Transverse colon (tissue), 4 donors: ENCODE measurements at places on chromosomes 1 and 21.

DNA sequence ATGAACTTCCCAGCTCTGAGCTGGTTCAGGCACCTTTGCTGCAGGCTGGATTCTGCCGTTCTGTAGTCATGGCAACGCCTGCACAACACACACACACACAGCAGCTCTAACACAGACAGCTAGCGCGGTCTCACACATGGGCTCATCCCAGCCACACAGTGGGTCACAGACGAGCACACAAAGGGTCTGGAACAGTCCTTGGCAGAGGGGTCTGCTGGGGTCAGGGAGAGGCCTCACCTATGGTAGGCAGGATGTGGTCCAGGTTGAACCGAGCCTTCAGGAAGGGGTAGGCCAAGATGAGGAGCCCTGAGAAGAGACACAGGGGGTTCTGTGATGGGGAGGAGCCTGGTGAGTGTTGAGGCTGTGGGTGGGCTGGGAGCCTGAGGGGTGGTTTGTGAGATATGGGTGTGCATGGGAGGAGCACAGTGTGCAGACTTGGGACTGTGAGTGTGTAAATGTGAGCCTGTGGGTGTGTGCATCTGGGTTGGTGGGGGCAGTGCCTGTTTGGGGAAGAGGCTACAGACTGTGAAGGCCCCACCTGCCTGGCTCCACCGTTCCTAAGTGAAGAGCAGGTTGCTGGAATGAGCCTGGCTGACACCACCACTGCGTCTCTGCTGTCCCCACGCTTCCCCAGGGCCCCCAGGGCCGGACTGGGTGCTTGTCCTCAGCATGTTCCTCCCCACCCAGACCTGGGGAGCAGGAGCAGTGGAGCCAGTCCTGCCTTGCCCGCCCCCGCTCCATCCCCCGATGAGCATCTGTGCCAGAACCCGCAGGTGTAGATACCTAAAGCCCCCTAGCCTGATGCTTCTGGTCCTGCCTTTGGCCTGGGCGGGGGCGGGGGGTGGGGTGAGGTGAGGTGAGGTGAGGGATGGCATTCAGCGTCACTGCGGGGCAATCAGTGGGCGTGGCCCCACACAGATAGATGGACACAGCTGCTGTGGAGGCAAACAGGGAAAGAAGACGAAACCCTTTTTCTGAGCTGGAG lies 1.5 kb downstream of the KNCN start:
- H3K27me3 ChIP-seq: peaks cover 41% of the 10 kb centered on the region
- no peak overlapping the region for H3K4me3 ChIP-seq
- H3K27ac ChIP-seq: no peak overlapping the region
- H3K36me3 ChIP-seq: no peaks in the 10 kb centered on the region
- H3K4me1 ChIP-seq: peaks cover 9% of the 10 kb centered on the region

DNA sequence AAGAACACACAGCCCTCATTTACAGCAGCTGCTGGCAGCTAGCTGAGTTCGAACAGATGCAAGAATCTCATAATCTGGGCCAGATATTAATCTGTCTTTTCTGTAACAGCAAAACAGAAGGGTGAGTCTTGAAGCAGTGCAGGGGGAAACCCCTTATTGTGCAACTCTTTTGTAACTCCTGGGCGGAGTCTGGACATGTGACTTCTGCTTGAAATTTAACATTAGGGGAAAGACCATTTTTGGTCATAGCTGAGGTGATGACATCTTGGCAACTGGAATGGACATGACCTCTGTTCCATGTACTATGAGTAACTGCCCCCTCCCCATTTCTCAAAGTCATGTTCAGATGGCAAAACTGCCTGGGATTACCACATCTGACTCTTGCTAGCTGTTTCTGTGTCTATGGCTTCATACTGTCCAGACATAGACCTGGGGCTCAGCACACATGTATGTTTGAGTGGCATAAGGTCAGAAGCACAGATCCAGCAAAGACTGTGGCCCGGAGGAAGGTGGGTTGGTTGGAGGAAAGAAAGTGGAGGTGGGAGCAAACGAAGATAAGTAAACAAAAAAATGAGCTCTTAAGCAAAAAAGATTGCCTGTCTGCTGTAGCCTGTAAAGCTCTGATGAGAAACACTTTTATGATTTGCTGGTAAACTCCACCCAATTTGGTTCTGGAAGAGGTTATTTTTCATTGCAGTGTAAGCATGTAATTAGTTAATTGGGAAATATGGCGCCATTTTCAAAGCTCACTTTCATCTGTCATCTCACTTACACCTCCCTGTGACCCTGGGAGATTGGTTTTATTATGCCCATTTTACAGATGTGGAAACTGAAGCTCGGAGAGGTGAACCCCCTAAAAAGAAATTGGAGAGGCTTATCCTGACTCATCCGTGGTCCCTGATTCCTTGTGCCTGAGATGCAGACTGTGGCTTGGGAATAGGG lies 26.1 kb downstream of the ETS2 start:
- H3K4me1 ChIP-seq: peaks cover 4% of the 10 kb centered on the region
- H3K27me3 ChIP-seq: no peaks in the 10 kb centered on the region
- DNase-seq: peak; percentile 78
- H3K4me3 ChIP-seq: no peak overlapping the region

DNA sequence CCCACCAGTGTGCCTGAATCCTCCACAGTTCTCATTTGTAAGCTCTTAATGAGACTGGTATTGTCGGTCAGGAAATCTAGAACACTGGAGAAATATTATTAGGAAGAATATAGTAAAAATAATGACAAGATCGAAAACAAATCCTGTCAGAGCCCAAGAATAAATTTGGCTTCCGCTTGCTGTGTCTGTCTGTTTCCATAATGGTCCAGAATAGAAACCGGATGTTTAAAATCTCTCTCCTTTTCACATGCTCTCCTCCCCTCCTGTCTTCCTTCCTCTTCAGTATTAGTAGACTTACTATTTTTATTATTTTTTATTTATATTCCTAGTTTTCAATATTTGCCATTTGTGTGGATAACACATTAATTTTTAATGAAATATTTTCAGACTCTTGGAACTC lies 187.7 kb downstream of the SDCCAG8 start:
- DNase-seq: no peak
- H3K27ac ChIP-seq: no peak overlapping the region

GRCh38 chr1:65509912-65510680 lies 89.6 kb downstream of the LEPR start:
- H3K27me3 ChIP-seq: no peaks in the 10 kb centered on the region
- H3K4me1 ChIP-seq: no peaks in the 10 kb centered on the region
- H3K4me3 ChIP-seq: no peak overlapping the region
- no peaks in the 10 kb centered on the region for H3K36me3 ChIP-seq
- H3K27ac ChIP-seq: no peak overlapping the region
- DNase-seq: no peak

GRCh38 chr21:29376556-29376955 lies 77.8 kb downstream of the BACH1 start:
- H3K36me3 ChIP-seq: no peaks in the 10 kb centered on the region
- peak; percentile 42 for DNase-seq
- H3K27me3 ChIP-seq: no peaks in the 10 kb centered on the region
- H3K4me3 ChIP-seq: no peak overlapping the region
- no peak overlapping the region for H3K27ac ChIP-seq

- no peaks in the 10 kb centered on the region for H3K36me3 ChIP-seq
- H3K4me3 ChIP-seq: no peak overlapping the region
- no peak for DNase-seq
- H3K4me1 ChIP-seq: no peaks in the 10 kb centered on the region
- no peak overlapping the region for H3K27ac ChIP-seq
These were observed 298.4 kb downstream of the USP25 start for GRCh38 chr21:16028142-16028541.

GRCh38 chr1:176515310-176515709 lies 52.3 kb downstream of the PAPPA2 start:
- no peak for DNase-seq
- H3K27me3 ChIP-seq: no peaks in the 10 kb centered on the region
- H3K27ac ChIP-seq: no peak overlapping the region
- H3K36me3 ChIP-seq: no peaks in the 10 kb centered on the region

- no peaks in the 10 kb centered on the region for H3K4me1 ChIP-seq
- no peaks in the 10 kb centered on the region for H3K36me3 ChIP-seq
- no peak overlapping the region for H3K4me3 ChIP-seq
These were observed 817.9 kb downstream of the PLA2G4A start for GRCh38 chr1:187646536-187647107.

GRCh38 chr1:22204989-22205913 lies 62.4 kb upstream of the WNT4 start:
- no peak for DNase-seq
- H3K27ac ChIP-seq: no peak overlapping the region
- no peaks in the 10 kb centered on the region for H3K36me3 ChIP-seq
- peaks cover 40% of the 10 kb centered on the region for H3K27me3 ChIP-seq
- H3K4me3 ChIP-seq: no peak overlapping the region
- no peaks in the 10 kb centered on the region for H3K4me1 ChIP-seq

- H3K36me3 ChIP-seq: no peaks in the 10 kb centered on the region
- H3K4me3 ChIP-seq: no peak overlapping the region
These were observed 180.1 kb upstream of the PTBP2 start for GRCh38 chr1:96541491-96541890.

DNA sequence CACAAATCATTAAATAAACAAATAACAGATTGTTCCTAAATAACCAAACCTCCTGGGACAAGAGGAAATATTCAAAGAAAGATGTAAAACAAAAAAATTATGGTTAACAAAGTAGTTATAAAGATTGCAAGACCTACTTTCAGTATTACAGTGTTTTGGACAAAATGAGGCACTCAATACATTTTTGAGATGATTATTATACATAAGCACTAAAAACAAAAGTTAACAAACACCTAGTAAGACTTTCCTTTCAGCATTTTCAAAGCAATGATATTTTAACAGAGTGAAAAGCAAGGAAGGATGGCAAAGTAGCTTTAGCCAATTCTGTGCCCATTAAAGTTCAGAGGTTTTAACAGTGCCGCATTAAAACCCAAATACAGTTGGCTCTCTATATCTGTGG lies 17.2 kb downstream of the OMA1 start:
- no peak for DNase-seq
- no peaks in the 10 kb centered on the region for H3K4me1 ChIP-seq
- H3K36me3 ChIP-seq: no peaks in the 10 kb centered on the region
- no peak overlapping the region for H3K4me3 ChIP-seq
- no peak overlapping the region for H3K27ac ChIP-seq

GRCh38 chr1:12485231-12486058 lies 132.6 kb downstream of the DHRS3 start:
- no peak overlapping the region for H3K4me3 ChIP-seq
- DNase-seq: no peak
- peaks cover 32% of the 10 kb centered on the region for H3K4me1 ChIP-seq
- H3K27me3 ChIP-seq: no peaks in the 10 kb centered on the region
- no peaks in the 10 kb centered on the region for H3K36me3 ChIP-seq

GRCh38 chr1:43308635-43309404 lies 8.0 kb downstream of the TIE1 start:
- DNase-seq: no peak
- H3K4me1 ChIP-seq: peaks cover 24% of the 10 kb centered on the region
- H3K36me3 ChIP-seq: no peaks in the 10 kb centered on the region
- H3K4me3 ChIP-seq: no peak overlapping the region

- H3K27ac ChIP-seq: no peak overlapping the region
- H3K4me1 ChIP-seq: no peaks in the 10 kb centered on the region
- no peaks in the 10 kb centered on the region for H3K36me3 ChIP-seq
- DNase-seq: no peak
- no peak overlapping the region for H3K4me3 ChIP-seq
These were observed 370.9 kb downstream of the PTPRU start for GRCh38 chr1:29607236-29607635.

- H3K27ac ChIP-seq: peak overlapping the region; percentile 84
- DNase-seq: no peak
- H3K4me1 ChIP-seq: peaks cover 43% of the 10 kb centered on the region
- H3K4me3 ChIP-seq: no peak overlapping the region
- H3K27me3 ChIP-seq: no peaks in the 10 kb centered on the region
These were observed 23.9 kb downstream of the MEF2D start for GRCh38 chr1:156476501-156477298.

- no peak overlapping the region for H3K4me3 ChIP-seq
- no peak overlapping the region for H3K27ac ChIP-seq
- DNase-seq: peak; percentile 0
These were observed 59.5 kb downstream of the TRIM11 start for GRCh38 chr1:228347181-228347580.

DNA sequence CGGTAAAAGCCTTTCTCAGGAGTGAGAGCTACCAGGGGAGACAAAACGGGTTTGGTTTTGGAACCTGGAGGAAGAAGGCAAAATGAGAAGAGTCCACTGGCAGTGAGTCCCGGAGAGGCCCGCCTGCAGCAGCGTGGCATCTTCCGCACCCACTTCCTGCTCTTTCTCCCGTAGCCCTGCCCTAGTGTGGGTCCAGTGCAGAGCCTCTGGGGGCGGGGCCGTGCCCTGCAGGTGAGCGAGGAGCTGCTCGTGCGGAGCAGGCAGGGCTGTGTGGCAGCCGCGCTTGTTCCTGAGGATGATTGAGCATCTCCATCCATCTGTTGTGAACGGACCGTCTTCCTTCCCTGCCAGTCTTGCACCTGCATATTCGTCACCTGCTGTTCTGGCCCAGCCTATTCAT lies 66.5 kb downstream of the PEX14 start:
- H3K4me3 ChIP-seq: no peak overlapping the region
- no peak for DNase-seq
- H3K27ac ChIP-seq: no peak overlapping the region
- H3K4me1 ChIP-seq: no peaks in the 10 kb centered on the region
- H3K36me3 ChIP-seq: peaks cover 3% of the 10 kb centered on the region

- H3K36me3 ChIP-seq: no peaks in the 10 kb centered on the region
- H3K4me1 ChIP-seq: no peaks in the 10 kb centered on the region
- peaks cover 69% of the 10 kb centered on the region for H3K27me3 ChIP-seq
- H3K4me3 ChIP-seq: no peak within 1 kb of the TSS
These were observed at the start of gene LIN28A for GRCh38 chr1:26410706-26411623. LIN28A (plus strand) TSS chr1:26410817; CDS start chr1:26410892, 75 bp downstream.

DNA sequence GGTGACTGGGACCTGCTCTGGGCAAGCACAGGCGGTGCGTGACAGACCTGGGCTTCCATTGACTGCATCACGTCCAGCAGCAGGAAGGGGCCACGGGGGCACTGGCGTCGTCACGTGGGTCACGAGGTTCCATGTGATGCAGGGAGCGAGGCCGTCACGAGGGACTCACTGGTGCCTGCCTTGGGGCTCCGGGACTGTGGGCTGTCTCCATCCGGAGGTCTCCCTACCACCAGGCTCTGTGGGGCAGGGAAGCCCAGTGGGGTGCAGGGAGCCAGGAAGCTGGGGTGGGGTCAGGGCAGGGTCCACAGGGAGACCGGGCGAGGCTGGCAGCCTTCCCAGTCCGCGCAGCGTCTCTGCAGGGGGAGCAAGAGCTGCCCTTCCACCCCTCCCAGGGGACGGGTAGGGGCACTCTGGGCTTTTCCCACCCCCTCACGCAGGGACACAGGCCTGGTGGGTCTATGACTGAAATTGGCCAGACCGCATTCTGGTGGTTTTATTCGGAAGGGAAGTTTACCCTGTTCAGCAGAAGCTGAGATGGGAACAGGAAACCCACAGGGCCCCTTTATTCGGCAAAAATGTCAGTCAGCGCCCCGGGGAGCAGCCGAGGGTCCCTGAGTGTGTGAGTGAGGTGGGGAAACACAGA lies 416 bp upstream of the TNFRSF14 start:
- DNase-seq: peak; percentile 88
- H3K27me3 ChIP-seq: no peaks in the 10 kb centered on the region
- H3K36me3 ChIP-seq: no peaks in the 10 kb centered on the region
- H3K4me3 ChIP-seq: peak overlapping the region; percentile 66
- peak overlapping the region; percentile 93 for H3K27ac ChIP-seq
